Activated gamma-delta T cell treated with Interleukin-2 at 50 U/mL for 16 hours (primary cell): ENCODE measurements at places on chromosomes 12 and 14.

DNA sequence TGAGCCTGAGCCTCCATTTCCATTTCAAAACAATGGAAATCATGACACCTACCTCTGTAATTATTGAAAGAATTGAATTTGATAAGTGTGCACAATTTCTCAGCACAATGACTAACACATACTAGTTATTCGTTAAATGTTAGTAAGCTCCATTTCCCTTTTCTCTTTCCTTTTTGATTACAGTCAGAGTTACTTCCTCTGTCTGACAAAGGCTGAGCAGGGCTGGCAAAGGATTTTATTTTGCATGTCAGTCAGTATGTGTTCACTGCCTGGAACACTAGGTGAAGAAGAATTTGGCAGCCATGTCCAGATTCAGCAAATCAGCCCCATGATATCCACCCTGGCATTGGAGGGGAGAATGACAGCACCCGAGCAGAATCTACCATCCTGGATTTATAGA lies 12.2 kb upstream of the RHOJ start:
- DNase-seq: no peak

DNA sequence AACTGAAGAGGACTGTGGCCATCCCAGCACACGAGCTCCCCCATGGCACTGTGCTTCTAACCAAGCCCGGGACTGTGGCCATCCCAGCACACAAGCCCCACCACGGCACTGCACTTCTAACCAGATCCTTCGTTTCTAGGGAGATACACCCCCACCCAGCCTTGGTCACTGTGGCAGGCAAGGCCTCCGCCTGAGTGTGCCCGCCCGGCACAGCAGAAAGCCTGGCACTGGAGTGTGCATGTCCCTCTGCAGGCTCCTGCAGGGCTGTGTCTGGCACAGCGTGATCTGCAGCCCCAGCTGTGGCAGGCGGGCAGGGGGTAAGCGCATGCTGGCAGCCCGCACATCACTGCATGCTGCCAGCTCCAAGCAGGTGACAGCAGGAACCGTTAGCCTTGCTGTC lies 49.8 kb downstream of the CCDC85C start:
- DNase-seq: no peak

- DNase-seq: no peak
Measured at GRCh38 chr12:810671-811415, 58.5 kb downstream of the WNK1 start.

- DNase-seq: no peak
Measured at GRCh38 chr12:54282949-54283593, 2.5 kb downstream of the HNRNPA1 start.

- DNase-seq: no peak
Measured at GRCh38 chr12:75711271-75711670, 199.9 kb upstream of the KRR1 start.

GRCh38 chr12:27896419-27896990 lies 76.0 kb downstream of the PTHLH start:
- no peak for DNase-seq

- no peak for DNase-seq
Measured at GRCh38 chr12:123278101-123278627, 6.5 kb upstream of the CDK2AP1 start.

GRCh38 chr12:42201063-42201462 lies 37.0 kb downstream of the YAF2 start:
- no peak for DNase-seq

DNA sequence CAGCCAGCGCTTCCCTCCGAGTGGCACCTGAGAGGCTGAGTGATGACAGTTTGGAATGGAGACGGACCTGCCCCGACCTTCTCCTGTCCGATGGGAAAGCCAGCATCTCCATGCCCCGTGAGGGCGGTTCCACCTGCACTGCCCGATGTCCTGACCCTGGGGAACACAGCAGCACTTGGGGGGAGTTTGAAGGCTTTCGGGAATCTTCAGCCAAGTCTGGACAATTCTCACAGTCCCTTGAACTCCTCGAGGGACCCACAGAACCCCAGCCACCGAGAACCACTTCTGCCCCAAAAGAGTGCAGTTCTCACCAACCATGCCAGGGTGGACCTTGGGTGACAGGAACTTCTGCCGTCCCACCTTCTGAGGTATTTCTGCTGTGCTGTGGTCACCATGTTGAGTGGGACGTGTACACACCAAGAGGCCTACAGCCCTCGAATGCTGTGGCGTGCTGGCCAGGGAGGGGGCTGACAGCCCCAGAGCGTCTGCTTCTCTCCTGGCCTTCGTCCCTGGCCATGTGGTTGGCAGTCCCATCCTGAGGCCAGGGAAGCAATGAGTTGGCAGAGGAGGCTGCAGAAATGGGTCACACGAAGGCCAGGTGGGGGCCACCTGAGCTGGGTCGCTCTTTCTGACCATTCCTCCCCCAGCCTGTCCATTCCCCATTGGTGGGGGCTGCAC lies 1.0 kb downstream of the CLBA1 start:
- DNase-seq: no peak

DNA sequence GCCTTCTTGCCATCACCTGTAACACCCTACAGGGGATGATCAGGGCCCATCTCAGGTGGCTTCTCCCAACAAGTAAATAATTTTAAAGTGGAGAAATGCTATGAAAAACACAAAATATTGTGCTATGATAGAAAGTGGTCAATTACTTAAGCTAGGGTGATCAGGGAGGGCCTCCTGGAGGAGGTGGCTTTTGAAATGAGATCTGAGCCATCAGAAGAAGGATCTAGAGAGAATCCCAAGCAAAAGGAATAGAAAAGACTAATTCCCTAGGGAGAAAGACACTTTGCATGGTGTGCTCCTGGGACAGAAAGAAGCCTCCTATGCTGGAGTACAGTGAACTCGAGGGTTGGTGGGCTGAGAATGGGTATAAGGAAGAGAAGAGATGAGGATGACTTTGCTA lies 7.5 kb upstream of the C14orf132 start:
- no peak for DNase-seq

GRCh38 chr14:74472601-74473000 lies 20.5 kb downstream of the NPC2 start:
- no peak for DNase-seq

GRCh38 chr14:70045844-70046535 lies 142.8 kb downstream of the SLC8A3 start:
- no peak for DNase-seq

DNA sequence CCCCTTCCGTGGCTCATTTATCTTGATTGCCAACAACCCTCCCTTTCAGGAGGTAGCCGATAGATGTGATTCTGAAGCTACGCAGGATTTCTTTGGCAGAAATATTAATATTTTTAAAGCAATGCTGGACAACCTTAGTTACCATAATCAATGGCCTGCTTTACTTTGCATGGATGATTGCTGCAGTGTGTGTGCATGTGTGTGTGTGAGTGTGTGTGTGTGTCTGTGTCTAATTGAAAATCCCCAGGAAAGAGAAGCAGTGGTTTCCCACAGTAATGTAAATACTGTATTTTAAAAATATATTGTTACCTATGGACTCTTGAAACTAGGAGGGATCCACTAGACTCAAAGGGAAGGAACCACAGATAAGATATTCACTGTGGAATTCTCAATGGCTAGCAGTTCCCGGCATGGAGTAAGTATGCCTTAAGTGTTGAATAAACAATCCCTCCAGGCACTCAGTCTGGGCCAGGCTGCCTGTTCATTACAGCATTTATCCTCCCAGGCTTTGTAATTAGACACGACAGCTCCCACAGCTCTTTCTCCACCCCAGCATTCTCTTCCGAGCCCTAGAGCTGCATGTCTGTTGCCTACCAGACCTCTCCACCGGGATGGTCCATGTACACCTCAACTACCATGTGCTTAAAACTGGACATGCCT lies 22.5 kb upstream of the C14orf132 start:
- DNase-seq: no peak

DNA sequence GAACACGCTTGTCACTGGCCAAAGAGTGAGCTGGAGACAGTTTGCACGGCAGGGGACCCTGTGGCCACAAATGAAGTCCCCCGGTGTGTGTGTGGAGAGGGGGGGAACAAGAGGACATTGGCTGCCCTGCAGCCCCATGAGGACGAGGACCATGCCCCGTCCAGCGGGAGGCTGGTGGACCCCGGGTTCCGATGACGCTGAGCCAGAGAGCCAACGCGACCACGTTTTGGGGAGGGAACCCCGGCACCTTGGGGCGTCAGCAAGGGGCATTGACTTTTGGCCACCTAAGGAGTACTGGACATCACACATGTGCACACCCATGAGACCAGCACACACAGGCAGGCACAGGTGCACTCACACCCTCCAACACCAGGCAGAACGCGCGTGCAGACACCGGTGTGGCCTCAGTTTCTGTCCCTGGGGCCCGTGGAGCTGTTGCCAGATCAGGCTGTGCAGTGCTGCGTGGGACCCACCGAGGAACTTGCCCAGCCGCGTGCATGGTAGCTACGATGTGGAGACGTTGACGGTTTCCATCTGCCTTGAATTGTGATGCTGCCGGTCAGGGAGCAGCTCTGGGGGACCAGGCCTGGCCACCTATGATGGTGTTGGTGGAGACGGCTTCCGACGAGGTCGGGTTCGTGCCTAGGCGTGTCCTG lies 26.5 kb downstream of the NOC4L start:
- DNase-seq: no peak

DNA sequence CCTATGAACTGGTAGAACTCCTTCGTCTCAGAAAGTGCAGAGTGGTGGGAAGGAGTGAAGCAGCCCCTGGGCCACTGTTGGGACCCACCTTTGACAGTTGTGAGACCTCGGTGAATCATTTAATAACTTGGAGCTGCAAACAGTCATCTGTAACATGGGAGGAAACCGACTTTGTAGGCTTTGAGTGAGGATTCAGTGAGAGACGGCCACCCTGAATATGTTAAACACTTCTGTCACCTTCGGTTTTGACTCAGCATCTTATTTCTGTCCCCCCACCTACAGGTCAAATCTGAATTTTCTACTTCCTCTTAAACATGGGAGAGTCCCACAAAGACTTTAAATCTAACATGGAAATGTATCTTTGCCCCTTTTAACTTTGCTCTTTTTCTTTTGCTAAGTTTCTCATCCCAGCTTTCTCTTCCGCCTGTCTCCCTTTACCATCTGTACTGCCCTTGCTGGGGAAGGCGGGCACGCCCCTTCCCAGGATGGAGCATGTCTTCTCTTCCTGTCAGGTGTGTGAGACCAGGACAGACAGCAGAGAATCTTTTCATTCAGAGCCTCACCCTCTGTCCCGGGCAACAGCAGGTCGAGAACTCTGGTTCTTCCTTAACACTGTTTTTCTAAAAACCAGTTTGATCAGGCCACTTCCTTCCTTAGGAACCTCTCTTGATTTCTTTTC lies 37.1 kb downstream of the ZC3H14 start:
- no peak for DNase-seq

GRCh38 chr12:52279422-52280318 lies 5.2 kb downstream of the KRT86 start:
- DNase-seq: no peak

DNA sequence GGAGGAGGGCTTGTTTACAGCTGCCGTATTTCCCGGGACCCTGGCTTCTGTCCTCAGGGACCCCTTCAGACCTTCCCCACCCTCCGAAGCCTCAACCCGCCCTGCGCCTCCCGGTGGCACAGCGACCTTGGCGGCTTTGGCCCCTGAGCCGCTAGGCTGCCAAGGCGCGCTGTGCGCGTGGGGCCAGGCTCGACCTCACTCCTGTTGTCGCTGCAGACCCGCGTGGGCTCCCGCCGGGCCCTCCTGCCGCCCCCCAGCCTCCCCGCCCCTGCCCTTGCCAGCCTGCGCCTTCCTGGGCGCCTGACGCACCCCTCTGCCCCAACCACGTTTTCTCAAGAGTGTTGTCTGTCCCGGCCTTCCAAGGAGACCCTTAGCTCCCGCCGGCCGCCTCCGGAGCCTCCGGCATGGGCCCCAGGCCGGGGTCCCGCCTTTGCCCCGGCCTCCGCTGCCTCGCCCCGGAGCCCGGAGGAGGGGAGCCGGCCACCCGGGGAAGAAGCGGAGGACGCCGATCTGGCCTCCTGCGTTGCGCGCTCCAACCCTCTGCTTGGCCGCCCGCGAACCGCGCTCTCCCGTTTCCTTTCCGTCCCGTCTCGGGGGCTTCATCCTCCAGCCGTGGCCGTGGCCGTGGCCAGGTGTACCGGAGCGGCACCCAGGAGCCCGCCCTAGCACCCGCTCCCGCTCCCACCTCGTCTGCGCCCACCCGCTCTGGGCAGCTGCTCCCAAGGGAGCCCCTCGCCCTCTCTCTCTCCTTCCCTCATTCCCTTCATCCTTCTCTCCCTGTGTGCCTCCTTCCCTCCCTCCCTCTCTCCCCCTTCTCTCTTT lies 19.9 kb downstream of the PPP2R5C start:
- DNase-seq: peak; percentile 20

GRCh38 chr14:59018978-59019377 lies 169.5 kb upstream of the DAAM1 start:
- no peak for DNase-seq

DNA sequence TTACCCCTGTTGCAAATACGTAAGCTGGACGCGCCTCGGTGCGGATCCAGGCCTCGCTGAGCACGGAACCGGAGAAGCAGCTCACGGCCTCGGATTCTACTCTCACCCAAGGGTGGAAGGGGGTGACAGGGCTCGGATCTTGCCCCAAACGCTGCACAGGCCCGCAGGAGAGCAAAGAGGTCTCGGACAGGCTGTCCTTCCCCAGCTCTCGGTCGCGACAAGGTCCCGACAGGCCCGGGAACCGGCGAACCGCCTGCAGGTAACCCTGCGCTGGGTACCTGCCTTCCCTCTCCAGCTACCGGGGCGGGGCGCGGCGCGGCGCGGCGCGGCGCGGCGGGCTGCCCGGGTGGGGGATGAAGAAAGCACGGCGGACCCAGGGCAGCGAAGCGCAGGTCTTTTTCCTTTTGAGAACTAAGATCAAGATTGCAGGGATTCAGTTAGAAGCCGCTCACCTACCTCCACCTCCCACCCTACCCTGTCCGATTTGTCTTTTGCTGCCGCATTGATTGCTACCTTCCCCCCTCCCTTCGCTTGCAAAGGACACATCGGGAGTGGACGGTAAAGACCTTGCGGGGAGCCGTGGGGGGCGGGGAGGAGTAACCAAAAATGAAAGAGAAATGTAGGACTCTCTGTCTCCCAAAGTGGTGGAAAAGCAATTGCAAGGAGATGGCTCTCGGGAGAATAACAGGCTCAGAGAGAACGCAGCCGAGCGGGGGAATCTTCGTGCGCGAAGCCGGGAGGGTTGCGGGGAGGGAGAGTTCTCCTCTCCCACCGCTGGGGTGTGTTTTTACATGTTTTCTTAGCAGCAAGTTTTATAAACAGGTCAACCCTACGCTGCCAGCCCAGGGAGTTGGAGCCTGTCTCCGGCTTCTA lies 8.4 kb upstream of the TBX3 start:
- DNase-seq: no peak
